ENCODE measurements at places on chromosomes 1 and 21.

DNA sequence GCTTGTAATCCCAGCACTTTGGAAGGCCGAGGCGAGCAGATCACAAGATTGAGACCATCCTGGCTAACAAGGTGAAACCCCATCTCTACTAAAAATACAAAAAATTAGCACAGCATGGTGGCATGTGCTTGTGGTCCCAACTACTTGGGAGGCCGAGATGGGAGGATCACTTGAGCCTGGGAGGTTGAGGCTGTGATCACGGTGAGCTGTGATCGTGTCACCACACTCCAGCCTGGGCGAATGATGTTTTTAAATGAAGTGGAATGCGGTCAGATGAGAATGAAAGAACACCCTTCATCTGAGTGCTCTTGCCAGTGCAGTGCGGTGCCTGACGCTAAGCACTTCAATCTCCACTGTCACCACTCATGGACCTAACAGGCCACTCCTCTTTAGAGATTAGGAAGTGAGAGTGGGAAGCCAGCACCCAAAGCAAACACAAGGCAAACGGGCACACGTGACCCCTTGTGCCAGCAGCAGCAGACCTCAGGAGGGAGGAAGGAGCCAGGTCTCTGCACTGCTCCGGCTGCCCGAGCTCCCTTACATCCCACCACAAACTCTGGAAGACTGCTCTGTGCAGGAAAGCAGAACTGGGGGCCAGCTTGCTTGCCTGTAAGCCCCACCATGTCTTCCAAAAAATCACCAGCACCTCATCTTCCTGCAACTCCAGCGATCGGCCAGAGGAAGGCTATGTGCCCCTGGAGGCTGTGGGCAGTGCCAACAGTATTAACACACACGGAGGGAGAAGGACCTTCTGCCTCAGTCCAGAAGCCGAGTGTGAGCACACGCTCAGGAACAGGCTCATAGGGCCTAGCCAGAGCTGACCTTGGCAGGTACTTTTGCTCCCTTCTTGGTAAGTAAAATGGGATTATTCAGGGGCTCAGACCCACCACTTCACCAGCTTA is 9.7 kb downstream of the CTNNBIP1 start:
- H3K36me3 ChIP-seq = no peaks in the 10 kb centered on the region
- DNase-seq = no peak
- H3K4me3 ChIP-seq = no peak overlapping the region
- H3K4me1 ChIP-seq = no peaks in the 10 kb centered on the region

DNA sequence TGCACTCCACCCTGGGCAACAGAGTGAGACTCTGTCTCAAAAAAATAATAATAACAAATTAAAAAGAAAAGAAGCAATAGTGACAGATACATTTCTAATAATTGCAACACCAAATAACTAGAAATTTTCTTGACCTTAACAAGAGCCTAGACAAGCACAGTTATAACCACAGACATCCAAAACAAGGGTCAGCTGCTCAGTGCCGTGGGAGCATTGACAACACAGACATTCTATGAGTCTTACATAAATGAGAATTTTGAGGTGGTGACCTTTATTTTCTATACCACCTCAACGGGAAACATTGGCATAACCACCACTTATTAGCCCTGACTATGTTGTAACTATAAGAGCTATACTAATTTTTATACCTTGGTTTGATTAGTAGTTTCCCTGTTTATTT is 156.1 kb downstream of the NR5A2 start:
- H3K27me3 ChIP-seq = no peaks in the 10 kb centered on the region
- no peaks in the 10 kb centered on the region for H3K36me3 ChIP-seq
- DNase-seq = no peak
- no peak overlapping the region for H3K27ac ChIP-seq

DNA sequence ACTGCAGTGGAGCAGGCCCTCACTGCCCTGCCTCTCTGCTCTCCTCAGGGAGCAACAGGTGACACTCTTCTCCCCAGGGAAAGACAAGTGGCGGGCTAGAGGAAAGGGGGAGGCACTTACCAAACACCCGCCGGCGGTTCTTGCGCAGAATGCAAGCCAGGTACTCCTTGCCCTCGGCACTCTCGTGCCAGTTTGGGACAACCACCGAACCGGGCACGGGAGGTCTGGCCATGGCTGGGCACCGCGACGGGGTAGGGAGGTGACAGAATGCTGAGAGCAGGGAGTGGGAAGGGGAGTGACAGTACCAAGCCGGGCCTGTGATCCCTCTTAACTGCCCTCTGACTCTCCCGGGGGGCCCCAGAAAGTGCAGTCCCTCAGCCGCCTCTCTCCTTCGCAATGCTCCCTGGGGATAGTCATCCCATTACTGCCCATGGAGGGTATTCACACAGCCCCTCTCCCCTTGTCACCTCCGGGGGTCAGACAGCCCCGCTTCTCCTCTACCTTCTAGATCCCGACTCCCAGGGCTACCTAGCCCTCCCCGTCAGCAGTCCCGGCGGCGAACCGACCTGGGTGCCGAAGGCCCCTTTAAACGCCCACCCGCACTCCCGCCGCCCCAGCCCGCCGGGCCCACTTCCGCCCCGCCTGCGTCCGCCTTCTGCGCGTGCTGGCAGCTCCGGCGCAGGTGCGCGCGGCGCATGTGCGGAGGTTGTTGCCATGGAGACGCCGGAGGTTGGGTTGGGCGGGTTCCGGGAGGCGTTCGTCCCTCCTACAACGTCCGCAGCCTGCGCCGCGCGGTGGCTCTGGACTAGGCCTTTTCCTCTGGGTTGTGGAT is at the start of gene CPLANE2:
Gene CPLANE2, minus strand, starts transcription at position 673 of the 832 bp plus-strand sequence. Its CDS starts 441 bp downstream, at position 232.
- peak within 1 kb of the TSS; percentile 58 for H3K4me3 ChIP-seq
- H3K27me3 ChIP-seq = no peaks in the 10 kb centered on the region
- H3K4me1 ChIP-seq = peaks cover 7% of the 10 kb centered on the region
- H3K36me3 ChIP-seq = no peaks in the 10 kb centered on the region
- DNase-seq = peak; percentile 89
- no peak within 1 kb of the TSS for H3K27ac ChIP-seq

GRCh38 chr1:1421147-1421906 is at the start of gene ANKRD65:
Gene ANKRD65 (minus strand): TSS chr1:1421276. CDS start chr1:1421005, 271 bp downstream.
- no peak for DNase-seq
- H3K27ac ChIP-seq = no peak within 1 kb of the TSS
- H3K36me3 ChIP-seq = no peaks in the 10 kb centered on the region
- H3K4me1 ChIP-seq = peaks cover 48% of the 10 kb centered on the region
- no peaks in the 10 kb centered on the region for H3K27me3 ChIP-seq
- no peak within 1 kb of the TSS for H3K4me3 ChIP-seq

- H3K36me3 ChIP-seq = no peaks in the 10 kb centered on the region
- H3K27me3 ChIP-seq = no peaks in the 10 kb centered on the region
- DNase-seq = no peak
- H3K27ac ChIP-seq = no peak overlapping the region
Measured at GRCh38 chr1:226686440-226687425, 52.3 kb downstream of the ITPKB start.

GRCh38 chr21:46424039-46424591 is 34.6 kb upstream of the DIP2A start:
- H3K27ac ChIP-seq = peak overlapping the region; percentile 4
- H3K36me3 ChIP-seq = peaks cover 80% of the 10 kb centered on the region
- DNase-seq = no peak
- no peaks in the 10 kb centered on the region for H3K27me3 ChIP-seq

DNA sequence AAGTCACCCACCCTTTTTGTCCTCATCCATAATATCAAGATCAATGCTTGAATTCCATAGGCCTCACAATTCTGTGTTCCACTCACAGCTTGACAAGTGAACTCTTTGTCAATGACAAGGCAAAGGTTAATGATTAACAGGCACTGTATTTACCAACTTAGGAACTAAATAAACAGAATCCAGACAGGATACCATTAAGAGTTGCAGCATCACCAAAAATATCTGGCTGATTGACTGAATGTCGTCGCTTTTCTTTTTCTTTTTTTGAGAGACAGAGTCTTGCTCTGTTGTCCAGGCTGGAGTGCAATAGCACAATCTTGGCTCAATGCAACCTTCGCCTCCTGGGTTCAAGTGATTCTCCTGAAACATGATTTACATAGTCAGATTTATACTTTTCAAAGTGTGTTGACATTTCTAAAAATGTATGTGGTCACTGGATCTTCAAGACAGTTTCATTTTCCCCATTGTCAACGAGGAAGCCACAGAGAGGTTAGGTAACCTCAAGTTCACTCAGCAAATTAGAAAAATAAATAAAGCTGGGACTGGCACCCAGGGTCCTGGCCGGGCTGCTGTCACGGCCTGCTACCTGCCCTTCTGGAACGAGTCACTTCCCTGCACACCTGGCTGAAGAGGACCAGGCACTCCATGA is 81.0 kb downstream of the PDE9A start:
- peaks cover 19% of the 10 kb centered on the region for H3K36me3 ChIP-seq
- no peak overlapping the region for H3K27ac ChIP-seq
- H3K4me1 ChIP-seq = peaks cover 4% of the 10 kb centered on the region
- no peaks in the 10 kb centered on the region for H3K27me3 ChIP-seq
- no peak overlapping the region for H3K4me3 ChIP-seq

DNA sequence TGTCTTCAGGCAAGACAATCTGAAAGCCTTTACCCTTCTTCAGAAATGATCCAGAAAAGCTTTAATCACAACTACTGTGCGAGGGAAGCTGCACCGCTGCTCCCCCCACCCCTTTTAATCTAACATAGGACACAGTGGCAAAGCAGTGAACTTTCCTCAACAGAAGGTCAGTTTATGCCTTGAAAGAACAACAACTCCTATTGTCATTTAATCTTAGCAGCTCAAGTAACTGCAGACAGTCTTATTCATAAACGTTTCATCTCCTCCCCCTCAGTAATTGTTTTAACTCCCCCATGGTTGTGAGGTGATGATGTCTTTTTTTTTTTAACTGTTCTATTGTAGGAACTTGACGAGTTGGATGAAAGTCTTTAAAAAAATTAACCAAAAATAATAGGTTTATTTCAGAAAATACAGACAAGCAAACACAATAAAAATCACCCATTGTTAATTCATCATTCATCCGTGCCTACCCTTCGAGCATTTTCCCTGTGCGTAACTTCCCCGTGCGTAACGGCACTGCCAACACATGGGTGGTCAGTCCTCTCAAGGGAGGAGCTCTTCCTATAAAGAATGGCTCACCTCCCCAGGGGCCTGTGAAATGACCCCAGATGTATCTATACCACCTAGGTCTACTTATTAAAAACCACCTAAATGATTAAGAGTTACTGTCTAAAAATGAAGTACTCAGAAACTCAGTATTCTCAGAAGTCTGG is 3.3 kb upstream of the ADAR start:
- H3K27me3 ChIP-seq = no peaks in the 10 kb centered on the region
- H3K4me1 ChIP-seq = peaks cover 19% of the 10 kb centered on the region
- no peak overlapping the region for H3K4me3 ChIP-seq
- DNase-seq = no peak

DNA sequence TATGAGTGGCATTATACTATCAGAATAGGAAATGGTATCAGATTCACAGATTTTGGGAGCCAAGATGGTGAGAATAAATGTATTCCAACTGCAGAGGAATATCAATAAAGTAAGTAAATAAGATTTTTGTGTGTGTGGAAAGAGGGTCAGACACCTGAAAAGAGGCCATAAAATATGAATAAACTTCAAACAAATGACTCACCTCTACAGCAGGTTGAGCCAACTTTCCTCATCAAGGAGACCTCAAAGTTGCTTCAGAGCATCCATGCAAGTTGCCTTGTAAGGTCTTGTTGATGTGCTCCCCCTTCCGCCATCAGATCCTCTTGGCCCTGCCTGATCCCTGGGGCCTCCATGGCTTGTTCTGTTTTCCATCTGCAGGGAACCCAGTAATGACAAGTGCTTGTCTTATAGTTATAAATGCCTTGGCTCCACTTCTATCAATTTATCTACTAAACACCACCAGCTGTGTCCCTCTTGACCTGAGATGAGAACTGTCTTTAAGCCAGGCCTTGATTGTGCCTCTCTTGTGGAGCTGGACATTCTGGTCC is 775.6 kb downstream of the LTN1 start:
- H3K36me3 ChIP-seq = no peaks in the 10 kb centered on the region
- H3K27ac ChIP-seq = no peak overlapping the region
- DNase-seq = no peak
- H3K27me3 ChIP-seq = no peaks in the 10 kb centered on the region

- DNase-seq = no peak
- H3K27ac ChIP-seq = no peak overlapping the region
- H3K4me1 ChIP-seq = no peaks in the 10 kb centered on the region
- H3K4me3 ChIP-seq = peak overlapping the region; percentile 34
Measured at GRCh38 chr1:174247472-174247871, 88.2 kb downstream of the RABGAP1L start.

DNA sequence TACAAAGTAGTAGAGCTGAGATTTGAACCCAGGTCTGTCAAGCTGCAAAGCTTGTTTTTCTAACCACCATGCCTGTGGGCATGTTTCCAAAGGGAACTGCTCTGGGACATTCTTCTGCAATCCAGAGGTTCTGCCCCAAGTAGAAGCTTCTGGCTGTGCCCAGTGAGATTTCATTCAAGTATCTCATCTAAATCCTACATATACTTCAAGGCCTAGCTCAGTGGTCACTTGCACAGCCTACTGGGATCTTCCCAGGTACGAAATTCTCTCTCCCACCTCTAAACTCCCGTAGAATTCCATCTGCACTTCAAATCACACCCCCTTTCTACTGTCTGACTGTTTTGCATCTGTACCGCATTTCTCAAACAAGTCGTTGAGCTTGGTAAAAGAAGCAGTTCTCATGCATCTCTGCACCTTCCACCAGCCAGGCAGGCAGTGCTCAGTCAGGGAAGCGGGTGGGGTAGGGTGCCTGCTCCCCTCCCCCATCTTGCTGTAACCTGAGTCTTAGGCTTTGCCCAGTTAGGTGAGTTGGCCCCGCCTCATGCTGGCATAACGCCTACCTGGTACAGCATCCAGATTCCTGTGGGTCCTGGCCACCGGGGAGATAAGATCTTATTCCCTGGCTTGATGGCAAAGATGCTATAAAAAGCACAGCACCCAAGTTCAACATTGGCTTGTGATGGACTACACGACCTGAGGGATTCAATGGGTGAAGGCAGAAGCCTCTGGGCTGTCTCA is 13.5 kb downstream of the SLC9A1 start:
- H3K4me3 ChIP-seq = peak overlapping the region; percentile 24
- H3K36me3 ChIP-seq = peaks cover 6% of the 10 kb centered on the region
- no peak overlapping the region for H3K27ac ChIP-seq
- peaks cover 22% of the 10 kb centered on the region for H3K4me1 ChIP-seq
- no peak for DNase-seq

DNA sequence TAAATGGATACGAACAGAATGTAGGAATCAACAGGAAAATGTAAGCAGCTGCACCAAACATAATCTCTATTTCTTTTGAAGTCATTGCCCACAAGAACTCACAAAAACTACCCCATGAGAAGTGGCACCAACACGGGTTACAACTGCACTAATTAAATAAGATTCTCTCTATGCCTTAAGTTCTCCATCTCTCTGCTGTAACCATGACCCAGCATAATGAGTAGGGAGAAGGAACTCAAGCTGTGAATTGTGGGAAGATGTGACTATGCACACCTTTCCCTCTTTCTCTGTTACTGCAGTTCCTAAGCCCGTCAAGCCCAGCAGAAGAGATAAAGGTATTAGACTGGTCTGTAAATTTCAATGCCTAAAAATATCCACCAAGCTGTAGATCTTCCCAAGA is 614.0 kb downstream of the USP25 start:
- no peak overlapping the region for H3K27ac ChIP-seq
- H3K36me3 ChIP-seq = no peaks in the 10 kb centered on the region
- no peak overlapping the region for H3K4me3 ChIP-seq
- no peak for DNase-seq
- H3K27me3 ChIP-seq = no peaks in the 10 kb centered on the region

GRCh38 chr1:156750191-156750672 is 1.2 kb downstream of the HDGF start:
- peak overlapping the region; percentile 97 for H3K27ac ChIP-seq
- peaks cover 2% of the 10 kb centered on the region for H3K36me3 ChIP-seq
- no peak for DNase-seq
- no peaks in the 10 kb centered on the region for H3K27me3 ChIP-seq
- peaks cover 47% of the 10 kb centered on the region for H3K4me1 ChIP-seq
- H3K4me3 ChIP-seq = peak overlapping the region; percentile 96
